Transverse colon (tissue), 4 donors: ENCODE measurements at places on chromosomes 1 and 21. TPM values are rescaled to one million over a fixed set of nuclear protein-coding genes. Genes with fewer than 3 reads are reported as not detected.

DNA sequence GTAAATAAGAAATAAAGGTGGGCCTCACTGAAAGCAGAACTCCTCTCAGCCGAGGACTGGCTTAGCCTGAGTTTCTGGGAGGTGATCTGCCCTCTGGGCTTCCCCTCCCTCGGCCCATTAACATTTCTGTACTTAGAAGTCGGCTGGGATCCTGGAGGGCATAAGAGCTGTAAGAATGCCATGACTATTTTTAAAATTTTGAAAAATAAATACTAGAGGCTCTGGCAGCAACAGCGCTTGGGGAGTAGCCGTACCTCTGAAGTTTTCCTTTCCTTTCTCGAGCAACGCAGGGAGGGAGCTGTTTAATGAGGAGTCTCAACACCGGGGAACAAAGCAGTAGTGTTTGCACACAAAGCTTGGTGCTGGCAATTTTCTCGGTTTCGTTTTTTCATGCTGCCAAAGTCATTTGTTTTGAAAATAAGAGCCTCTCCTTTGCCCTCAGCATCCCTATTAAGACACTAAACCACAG, 498.7 kb downstream of the SMYD3 start:
- no peak for DNase-seq
- H3K27ac ChIP-seq, result no peak overlapping the region
- H3K4me3 ChIP-seq, result no peak overlapping the region
- no peaks in the 10 kb centered on the region for H3K36me3 ChIP-seq
- H3K27me3 ChIP-seq, result no peaks in the 10 kb centered on the region

DNA sequence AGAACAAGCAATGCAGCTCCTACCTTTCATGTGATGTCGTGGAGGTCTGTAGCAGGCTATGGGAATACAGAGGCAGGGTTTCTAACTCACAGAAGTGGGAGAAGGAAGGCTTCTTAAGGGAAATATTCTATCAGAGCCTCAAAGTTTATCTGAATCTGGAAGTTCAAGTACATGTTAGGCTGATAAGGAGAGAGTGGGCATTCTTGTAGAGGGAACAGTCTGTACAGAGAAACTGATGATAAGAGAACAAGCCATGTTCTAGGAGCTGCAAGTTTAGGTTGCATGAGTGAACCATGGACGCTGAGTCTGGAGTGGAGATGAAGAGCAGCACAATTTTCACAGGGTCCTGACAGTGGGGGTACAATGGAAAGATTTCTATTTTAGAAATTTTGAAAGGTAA, 344.0 kb downstream of the CHRM3 start:
- DNase-seq, result no peak
- no peak overlapping the region for H3K27ac ChIP-seq
- H3K36me3 ChIP-seq, result no peaks in the 10 kb centered on the region
- no peaks in the 10 kb centered on the region for H3K27me3 ChIP-seq
- H3K4me1 ChIP-seq, result no peaks in the 10 kb centered on the region

DNA sequence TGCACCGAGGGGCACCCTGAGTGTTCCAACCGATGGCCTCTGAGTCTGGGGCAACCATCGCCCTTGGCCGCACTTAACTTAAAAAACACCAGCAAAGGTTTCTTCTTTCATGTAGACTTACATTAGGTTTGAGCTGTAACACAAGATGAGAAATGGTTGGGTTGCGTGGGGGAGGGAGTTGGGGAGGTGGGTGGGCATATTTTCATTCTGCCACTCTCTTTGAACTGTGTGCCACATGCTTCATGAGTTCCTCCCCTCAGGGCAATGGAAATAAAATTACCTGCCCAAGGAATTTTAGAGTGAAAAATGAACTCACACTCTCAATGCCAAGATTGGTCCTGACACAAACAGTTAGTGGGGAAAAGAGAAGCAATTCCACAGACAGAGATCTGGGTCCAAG, 430.1 kb upstream of the USP24 start:
- no peak overlapping the region for H3K4me3 ChIP-seq
- H3K4me1 ChIP-seq, result no peaks in the 10 kb centered on the region
- no peak for DNase-seq
- H3K27me3 ChIP-seq, result no peaks in the 10 kb centered on the region

DNA sequence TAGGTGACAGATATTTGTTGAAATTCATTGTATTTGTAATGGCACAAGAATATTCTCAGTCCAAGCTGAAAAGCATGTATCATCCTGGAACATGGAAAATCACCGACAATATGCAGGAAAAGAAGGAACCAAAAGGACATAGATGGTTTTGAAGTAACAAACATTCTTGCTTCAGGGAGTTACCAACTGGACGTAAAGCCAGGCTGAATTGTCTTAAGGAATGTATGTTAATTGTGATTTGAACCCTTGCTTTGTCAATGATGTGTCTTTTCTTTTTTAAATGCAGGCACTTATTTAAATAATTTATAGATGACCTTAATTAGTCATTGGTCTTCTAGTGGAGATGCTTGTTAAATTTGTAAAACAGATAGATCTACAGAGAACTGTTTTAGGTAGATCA, 489.4 kb upstream of the ZP4 start:
- H3K36me3 ChIP-seq, result no peaks in the 10 kb centered on the region
- DNase-seq, result no peak
- H3K4me3 ChIP-seq, result no peak overlapping the region
- H3K27ac ChIP-seq, result no peak overlapping the region
- H3K4me1 ChIP-seq, result no peaks in the 10 kb centered on the region

CASQ2 gene
- total RNA-seq, result 11.2 TPM
